Mesothelial cell of epicardium (in vitro differentiated cells): ENCODE measurements at places on chromosomes 2 and 18. TPM values are rescaled to one million over a fixed set of nuclear protein-coding genes. Genes with fewer than 3 reads are reported as not detected.

COL4A4 gene
- 0.11 to 0.18 TPM (median 0.11 TPM) in 3 replicates for total RNA-seq

ZSWIM2 gene
- not detected in 3 replicates for total RNA-seq

ACMSD gene
- not detected in 3 replicates for total RNA-seq

IL36G gene
- total RNA-seq: not detected in 3 replicates

GRCh38 chr2:162118166-162119031 is 33.6 kb downstream of the GCG start:
- no peaks in the 10 kb centered on the region for H3K4me1 ChIP-seq
- H3K36me3 ChIP-seq: no peaks in the 10 kb centered on the region
- no peak overlapping the region for H3K27ac ChIP-seq
- no peak overlapping the region for H3K4me3 ChIP-seq
- no peaks in the 10 kb centered on the region for H3K27me3 ChIP-seq
- no peak for DNase-seq

- no peak overlapping the region for H3K4me3 ChIP-seq
- H3K36me3 ChIP-seq: no peaks in the 10 kb centered on the region
- H3K27me3 ChIP-seq: no peaks in the 10 kb centered on the region
- no peak for DNase-seq
These were observed 12.5 kb upstream of the NAB1 start for GRCh38 chr2:190636361-190636760.

- no peak for DNase-seq
- peaks cover 10% of the 10 kb centered on the region for H3K36me3 ChIP-seq
- H3K27ac ChIP-seq: no peak overlapping the region
- H3K4me1 ChIP-seq: peaks cover 20% of the 10 kb centered on the region
- H3K4me3 ChIP-seq: no peak overlapping the region
- H3K27me3 ChIP-seq: no peaks in the 10 kb centered on the region
These were observed 51.2 kb downstream of the MBD2 start for GRCh38 chr18:54173250-54173649.

GRCh38 chr2:119232666-119232993 is 9.0 kb downstream of the STEAP3 start:
- no peak overlapping the region for H3K4me3 ChIP-seq
- H3K36me3 ChIP-seq: no peaks in the 10 kb centered on the region
- peaks cover 2% of the 10 kb centered on the region for H3K27me3 ChIP-seq
- no peaks in the 10 kb centered on the region for H3K4me1 ChIP-seq
- no peak for DNase-seq

DNA sequence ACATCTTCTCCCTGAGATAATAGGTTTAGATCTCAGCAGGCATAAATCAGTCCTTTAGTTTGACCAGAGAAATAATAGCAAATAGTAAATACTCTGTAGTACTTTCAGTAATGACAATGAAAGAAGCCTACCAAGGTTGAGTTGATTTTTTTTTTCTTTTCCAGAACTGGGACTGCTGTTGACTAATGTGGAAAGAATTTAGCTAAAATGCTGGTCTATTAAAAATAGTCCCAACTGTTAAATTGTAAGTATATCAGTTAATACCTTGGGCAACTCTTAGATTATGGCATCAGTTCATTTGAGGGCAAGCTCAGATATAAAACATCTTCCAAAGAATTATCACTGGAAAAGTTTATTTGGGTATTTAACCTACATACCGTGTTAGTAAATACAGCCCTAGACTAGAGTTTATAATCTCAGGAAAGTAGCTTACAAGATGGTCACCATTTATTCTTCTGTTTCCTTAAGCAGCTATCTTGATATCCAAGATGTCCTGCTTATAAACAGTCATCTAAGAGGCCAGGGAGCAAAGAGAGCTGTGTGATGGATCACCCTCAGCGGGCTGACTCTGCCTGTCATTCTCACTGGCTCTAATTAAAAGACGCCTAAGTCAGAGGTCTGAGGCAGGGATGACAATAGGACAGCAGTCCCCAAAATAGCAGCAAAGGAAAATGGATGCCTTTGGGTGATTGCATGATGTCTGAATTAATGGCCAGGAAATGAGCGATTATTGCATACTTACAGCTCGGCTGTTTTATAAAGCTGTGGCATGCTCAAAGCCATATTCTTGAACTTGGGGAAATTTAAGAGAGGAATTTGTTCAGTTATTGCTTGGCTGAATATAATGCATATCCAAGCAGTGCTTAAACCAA is 121.3 kb downstream of the MTX2 start:
- H3K27me3 ChIP-seq: peaks cover 26% of the 10 kb centered on the region
- no peak overlapping the region for H3K27ac ChIP-seq
